ENCODE measurements at places on chromosomes 16 and 17. TPM values are rescaled to one million over a fixed set of nuclear protein-coding genes. Genes with fewer than 3 reads are reported as not detected.
A peak's percentile ranks its signal among the peaks of the same experiment; 100 is the strongest.

OR1F1 gene
- not detected for total RNA-seq

CYGB gene
- total RNA-seq: not detected

ITGAD gene
- total RNA-seq: not detected

BRIP1 gene
- total RNA-seq: 14.5 TPM

DNA sequence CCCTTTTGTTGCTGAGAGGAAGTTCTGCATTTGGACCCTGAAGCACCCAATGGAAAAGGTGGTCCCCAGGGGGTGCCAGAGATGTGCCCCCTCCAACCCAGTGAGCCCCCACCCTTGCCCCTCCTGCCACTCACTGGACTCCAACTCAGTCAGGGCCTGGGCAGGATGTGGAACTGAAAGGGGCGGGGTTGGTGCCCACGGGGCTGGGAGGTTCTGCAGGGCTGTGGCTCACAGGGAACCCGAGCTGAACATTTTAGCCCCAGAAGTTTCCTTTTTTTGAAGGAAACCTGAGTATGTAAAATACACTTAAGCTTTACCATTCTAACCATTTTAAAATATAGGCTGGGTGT lies 15.8 kb upstream of the OGFOD3 start:
- DNase-seq: peak; percentile 41

DNA sequence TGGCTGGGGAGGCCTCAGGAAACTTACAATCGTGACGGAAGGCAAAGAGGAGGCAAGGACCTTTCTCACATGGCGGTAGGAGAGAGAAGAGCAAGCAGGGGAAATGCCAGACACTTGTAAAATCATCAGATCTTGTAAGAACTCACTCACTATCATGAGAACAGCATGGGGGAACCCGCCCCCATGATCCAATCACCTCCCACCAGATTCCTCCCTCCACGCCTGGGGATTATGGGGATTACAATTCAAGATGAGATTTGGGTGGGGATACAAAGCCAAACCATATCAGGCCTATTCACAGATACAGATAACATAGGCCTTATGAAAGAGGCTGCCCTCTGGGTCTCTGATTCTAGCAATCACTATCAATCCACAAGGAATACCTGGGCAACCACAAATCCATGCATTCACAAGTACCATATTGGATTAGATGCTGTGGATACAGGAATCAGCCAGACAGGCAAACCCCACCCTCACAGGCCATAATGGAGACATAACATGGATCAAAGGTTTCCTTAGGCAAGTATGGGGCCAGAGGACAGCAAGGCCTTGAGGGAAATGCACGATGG lies 284.9 kb downstream of the SOX9 start:
- DNase-seq: no peak

GRCh38 chr17:50348522-50349242 lies 2.8 kb downstream of the XYLT2 start:
- DNase-seq: no peak

DNA sequence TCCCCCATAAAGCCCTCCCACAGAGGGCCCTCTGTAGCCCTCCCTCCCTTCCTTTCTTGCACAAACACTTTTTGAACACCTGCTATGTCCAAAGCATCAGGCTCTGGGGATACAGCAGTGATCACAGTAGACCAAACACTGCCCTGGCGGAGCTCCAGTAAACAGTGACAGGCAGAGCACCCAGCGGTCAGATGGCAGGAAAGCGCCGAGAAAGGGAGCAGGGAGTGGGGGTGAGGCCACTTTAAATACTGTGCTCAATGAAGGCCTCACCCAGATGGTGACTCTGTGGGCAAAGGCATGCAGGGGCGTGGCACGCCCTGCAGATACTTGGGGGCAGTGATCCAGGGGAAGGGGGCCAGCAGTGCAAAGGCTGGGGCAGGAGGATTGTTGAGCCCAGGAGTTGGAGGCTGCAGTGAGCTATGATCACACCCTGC lies 7.6 kb downstream of the PRR29 start:
- DNase-seq: no peak

GRCh38 chr17:9020824-9021157 lies 519 bp upstream of the NTN1 start:
- DNase-seq: no peak

DNA sequence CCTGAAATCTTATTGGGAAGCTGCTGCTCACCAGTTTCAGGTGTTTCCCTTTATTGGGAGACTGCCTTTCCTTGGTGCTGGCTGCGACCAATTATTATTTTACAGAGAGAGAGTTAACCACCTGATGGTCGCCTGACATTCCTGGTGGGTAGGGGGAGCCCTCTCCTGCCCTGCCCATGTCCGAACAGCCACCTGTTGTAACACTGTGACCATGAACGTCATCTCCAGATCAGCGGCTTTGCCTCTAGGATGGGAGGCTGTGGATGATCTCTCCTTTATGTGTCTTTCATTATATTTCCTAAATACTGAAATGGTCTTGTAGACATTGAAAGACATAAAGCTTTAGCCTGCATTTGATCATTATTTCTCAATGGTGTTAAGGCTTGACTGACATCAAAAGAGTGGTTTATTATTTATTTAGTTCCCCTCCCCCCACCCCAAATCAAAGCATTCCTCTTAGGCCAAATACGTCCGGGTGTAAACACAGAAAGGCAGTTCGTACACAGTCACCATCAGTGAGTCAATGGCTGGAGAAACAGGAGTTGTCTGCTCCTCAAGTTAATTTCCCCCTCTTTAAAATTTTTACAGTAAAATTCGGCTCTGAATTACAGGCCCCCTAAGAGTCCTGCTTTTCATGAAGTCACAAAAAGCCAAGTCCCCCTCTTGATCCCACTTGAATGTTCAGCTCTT lies 57.8 kb upstream of the CACNG5 start:
- no peak for DNase-seq

- DNase-seq: no peak
Measured at GRCh38 chr17:63626551-63627180, 4.4 kb downstream of the MAP3K3 start.

- no peak for DNase-seq
Measured at GRCh38 chr17:7987112-7987893, 15.1 kb upstream of the GUCY2D start.

- no peak for DNase-seq
Measured at GRCh38 chr17:42783791-42784138, 3.4 kb downstream of the WNK4 start.

- no peak for DNase-seq
Measured at GRCh38 chr16:66299349-66299748, 67.1 kb upstream of the CDH5 start.

DNA sequence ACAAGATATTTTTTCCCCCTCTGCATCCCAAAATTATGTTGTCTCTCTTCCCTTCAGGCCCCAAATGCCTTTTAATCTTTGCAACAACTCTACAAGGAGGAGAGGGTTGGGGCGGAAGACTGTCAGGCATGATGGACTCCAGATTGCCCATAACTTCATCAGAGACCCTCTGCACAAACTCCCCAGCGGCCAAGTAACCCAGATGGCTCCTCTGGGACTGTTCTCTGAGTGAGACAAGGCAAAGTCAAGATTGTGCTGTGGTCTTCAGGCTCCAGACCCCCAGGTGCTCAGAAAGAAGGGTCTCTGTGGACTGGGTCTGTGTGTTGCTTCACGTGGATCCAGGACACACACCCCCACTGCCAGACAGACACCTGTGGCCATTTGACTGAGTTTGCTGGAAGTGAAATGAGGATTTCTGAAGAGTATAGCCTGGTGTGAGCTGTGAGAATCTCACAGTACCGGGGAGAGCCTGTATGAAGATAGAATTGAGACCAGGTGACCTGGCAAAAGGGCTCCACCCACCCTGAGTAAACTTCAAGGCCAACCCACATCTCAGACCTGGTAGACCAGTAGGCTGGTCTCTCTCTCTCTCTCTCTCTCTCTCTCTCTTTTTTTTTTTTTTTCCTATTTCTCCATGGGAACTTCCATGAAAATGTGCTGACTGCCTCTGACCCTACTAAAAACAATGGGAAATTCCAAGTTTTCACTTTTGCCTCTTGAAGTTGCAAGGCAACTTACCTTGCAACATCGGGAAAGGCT lies 354.1 kb downstream of the SOX9 start:
- no peak for DNase-seq

GRCh38 chr16:61419791-61420190 lies 616.4 kb downstream of the CDH8 start:
- no peak for DNase-seq

DNA sequence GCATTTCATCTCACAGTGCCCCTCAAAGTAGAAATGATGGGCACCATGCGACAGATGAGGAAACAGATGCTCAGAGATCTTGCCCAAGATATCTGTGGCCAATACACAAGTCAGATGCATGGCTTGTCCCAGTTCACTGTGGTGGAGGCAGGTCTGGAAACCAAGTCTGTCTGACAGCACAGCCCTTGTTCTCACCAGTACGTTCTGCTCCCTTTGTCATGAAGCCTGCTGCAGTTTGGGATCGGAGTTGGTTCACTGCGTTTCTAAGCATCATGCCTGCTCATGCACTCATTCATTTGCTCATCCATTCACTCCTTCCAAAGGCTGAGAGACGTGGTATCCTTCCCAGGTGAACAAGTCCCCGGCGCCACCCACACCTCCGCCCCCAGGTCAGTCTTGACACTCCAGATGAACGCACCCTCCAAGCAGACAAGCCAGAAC lies 27.2 kb upstream of the MEAK7 start:
- DNase-seq: no peak

GRCh38 chr17:82611140-82612058 lies 36.8 kb downstream of the WDR45B start:
- DNase-seq: peak; percentile 31

DNA sequence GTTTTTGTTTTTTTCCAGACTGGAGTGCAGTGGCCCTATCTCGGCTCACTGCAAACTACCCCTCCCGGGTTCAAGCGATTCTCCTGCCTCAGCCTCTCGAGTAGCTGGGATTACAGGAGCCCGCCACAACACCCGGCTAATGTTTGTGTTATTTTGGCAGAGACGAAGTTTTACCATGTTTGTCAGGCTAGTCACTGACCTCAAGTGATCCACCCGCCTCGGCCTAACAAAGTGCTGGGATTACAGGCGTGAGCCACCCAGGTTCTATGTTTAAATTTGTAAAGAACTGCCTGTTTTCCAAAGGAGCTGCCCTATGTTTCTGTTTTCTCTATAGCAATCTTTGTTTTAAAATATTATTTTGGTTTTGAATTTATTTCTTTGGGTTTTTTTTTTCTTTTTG lies 13.8 kb upstream of the C16orf87 start:
- DNase-seq: no peak

Data from activated CD8-positive, alpha-beta T cell treated with anti-CD3 and anti-CD28 coated beads for 36 hours (primary cell).